ENCODE measurements at places on chromosomes 6 and 20.

- DNase-seq = no peak
Observed at GRCh38 chr20:56664796-56665195, 35.7 kb downstream of the TFAP2C start.

GRCh38 chr6:2744209-2744771, 6.4 kb downstream of the MYLK4 start:
- DNase-seq = no peak

DNA sequence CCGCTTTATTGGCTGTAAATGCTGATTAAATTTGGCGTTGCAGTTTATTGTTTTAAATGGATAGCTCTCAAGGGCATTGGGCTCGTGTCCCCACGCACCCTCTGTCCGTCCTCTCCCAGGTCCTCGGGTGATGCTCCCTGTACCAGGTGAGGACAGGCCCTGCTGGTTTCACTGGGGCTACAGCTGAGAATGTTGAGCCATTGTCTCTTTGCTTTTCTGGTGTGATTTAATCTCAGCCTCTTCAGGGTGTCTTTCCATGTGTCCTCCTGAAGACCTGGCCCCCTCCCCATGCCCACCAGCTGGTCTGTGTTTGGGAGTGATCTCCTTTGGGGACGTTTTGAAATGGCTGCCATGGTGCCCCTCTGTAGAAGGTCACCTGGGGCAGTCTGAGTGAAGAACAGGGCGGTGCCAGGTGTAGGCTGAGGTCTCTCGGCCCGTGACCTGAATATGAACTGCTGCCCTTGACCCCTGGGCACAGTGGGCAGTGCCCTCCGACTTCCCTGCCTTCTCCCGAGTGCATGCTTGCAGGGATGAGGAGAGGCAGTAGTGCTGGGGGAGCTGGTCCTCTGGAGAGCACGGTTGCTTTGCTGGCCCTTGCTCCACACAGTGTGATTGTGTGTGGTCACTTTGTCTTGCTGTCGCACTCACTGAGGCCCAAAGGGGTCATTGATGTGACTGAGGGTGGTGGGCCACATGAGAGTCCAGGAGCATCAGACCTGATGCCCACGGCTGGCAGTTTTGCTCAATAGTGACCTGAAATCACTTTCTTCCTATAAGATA, 12.4 kb upstream of the C20orf204 start:
- DNase-seq = no peak

DNA sequence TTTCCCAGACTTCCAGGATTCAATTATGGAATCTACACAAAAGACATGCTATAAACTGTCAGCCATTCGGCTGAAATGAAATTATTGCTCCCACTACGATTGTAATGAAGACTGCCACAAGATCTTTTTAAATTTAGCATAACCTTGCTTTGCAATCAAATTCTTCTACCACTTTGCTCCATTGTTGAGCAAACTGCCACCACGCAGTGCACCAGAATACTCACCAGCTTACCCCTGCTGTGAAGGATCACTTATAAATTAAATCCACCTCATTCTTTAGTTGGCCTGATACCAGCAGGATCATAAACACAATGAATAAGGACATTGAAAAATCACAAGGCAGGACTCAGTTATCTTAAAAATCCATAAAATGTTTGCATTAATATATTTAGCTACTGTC, 151.8 kb upstream of the PRND start:
- no peak for DNase-seq

DNA sequence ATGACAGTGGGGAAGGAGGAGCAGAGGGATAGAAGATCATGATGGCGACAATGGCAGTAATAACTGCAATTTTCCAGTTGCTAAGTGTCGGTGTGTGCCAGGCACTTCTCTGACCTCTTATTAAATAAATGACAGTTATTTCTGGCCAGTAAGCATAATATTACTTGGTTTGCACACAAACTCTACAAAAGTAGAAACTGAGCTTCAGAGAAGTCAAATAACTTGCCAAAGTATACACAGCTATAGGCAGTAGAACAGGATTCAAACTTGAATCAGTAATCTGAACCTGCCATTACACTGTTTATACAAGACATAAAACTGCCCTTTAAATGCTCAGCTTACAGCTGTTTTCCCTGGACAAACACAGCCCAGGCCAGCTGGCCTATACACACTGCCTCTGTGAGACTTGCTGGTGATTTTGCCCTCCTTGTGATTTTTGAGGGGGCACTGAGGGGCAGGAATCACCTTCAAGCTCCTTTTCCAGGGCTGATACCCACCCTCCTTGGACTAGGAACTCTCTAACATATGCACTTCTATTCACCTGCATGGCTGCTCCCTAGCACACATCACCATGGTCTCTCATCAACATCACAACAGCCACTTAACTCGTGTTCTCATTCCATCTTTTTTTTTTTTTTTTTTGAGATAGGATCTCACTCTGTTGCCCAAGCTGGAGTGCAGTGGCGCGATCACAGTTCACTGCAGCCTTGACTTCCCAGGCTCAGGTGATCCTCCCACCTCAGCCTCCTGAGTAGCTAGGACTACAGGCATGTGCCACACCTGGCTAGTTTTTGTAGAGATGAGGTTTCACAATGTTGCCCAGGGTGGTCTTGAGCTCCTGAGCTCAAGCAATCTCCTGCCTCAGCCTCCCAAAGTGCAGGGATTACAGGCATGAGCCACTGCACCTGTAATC, 63.6 kb downstream of the SLC23A2 start:
- DNase-seq = no peak

GRCh38 chr6:10205120-10205519, 209.8 kb downstream of the TFAP2A start:
- DNase-seq = no peak

GRCh38 chr6:11791354-11792107, 12.9 kb upstream of the ADTRP start:
- DNase-seq = no peak

DNA sequence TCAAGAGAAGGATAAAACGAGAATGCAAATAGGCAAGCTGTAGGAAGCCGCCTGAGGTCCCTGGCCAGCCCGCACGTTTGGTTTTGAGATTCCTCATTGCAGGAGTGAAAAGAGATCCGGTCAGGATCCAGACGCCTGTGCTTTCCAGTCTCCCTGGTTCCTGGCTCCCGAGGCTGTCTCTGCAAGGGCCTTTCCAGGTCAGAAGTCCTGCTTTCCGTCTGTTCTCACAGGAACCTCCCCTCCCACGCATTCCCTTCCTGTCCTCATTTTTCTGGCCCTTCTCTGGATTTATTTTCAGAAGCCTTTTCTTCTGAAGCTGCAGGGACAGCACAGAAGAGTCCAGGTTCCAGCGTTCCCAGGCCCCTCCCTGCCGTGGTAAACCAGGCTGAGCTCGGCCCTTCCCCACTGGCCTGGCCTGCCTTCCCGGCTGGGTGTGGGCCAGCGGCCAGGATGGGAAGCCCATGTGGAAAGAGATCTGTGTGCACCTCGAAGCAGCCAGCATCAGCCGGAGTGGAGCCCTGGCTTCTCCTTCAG, 54.0 kb downstream of the TMEM242 start:
- no peak for DNase-seq

DNA sequence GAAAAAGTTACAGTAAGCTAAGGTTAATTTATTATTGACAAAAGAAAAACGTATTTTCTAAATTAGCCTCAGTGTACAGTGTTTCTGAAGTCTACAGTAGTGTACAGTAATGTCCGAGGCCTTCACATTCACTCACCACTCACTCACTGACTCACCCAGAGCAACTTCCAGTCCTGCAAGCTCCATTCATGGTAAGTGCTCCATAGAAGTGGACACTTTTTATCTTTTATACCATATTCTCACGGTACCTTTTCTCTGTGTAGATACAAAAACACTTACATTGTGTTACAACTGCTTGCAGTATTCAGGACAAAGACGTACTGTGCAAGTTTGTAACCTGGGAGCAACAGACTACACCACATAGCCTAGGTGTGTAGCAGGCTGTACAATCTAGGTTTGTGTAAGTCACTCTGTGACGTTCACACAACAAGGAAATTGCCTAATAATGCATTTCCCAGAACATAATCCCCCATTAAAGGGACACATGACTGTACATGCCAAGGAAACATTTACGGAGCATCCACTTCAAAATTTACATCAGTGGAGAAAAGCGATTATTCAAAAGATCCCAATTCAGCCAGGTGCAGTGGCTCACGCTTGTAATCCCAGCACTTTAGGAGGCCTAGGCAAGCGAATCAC, 133.4 kb downstream of the BANF2 start:
- no peak for DNase-seq

GRCh38 chr6:122569230-122569771, 40.9 kb upstream of the PKIB start:
- DNase-seq = no peak

DNA sequence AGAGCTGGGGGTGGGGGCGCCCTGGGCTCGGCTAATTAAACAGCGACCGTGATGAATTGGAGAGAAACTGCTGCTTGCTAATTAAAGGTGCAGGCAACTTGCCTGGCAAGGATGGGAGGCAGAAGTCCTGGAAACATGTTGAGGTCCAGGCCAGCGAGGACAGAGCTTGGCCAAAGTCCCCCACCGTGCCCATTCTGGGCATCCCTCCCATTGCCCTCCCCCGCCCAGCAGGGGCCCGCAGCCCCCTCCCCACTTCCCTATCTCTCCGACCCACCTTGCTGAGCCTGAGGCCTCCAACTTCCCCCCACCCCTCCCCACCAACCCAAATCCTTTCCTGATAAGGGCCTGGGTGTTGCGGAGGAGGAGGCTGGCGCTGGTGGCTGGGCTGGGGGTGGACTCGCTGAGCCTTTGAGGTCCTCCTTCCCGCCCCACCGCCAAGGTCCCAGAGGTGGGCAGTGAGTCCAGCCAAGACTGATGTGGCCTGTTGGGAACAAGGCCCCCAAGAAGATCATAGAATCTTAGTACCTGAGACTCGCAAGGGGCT, 23.3 kb downstream of the C20orf203 start:
- DNase-seq = no peak

DNA sequence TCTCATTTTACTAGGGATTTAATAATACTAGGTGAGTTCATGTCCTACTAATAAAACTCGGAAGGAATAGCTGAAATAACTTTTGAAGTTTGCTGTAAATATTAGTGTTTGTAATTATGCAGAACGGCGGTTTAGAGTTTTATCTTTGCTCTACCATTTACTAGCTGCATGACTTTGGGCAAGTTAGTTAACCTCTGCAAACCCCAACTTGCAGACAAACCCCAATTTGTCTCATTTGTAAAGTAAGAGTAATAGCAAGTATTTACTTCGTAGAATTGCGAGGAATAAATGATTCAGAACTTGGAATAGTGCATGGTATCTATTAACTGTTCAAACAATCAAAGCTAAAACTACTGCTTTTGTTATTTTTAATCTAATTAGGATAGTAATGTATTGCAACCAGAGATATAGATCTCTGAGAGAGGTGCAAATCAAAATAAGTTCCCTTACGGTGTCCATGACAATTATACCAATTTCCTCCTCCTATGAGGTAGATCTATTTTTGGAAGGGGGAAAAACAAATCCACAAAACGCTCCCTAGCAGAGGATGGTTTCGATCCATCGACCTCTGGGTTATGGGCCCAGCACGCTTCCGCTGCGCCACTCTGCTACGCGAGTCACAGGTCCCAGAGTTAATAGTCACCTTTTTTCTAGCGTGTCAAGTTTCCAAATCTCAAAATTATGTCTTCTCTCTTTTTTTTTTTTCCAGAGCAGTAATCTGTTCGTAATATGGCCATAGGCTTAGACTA, 35.1 kb upstream of the BTN3A2 start:
- DNase-seq = no peak

DNA sequence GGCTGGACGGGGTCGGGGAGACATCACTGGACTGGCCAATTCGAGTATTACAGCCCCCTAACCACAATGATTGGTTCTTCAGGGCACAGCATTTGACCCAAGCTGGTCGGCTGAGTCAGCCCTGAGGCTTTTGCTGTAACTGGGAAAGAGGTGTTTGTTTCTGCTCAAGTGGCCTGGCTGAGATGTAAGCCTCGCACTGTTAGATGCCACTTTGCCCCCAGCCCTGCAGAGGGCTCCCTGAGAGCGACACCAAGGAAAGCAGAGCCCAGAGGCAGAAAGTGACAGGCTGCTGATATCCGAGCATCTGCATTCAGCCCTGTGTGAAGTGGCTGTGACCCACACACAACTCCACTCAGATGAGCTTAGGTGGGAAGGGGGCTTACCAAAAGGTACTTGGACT, 19.4 kb downstream of the ERGIC3 start:
- no peak for DNase-seq

- DNase-seq = no peak
Observed at GRCh38 chr20:63424613-63425012, 47.8 kb downstream of the KCNQ2 start.

GRCh38 chr6:148021165-148021564, 321.5 kb upstream of the SASH1 start:
- no peak for DNase-seq

DNA sequence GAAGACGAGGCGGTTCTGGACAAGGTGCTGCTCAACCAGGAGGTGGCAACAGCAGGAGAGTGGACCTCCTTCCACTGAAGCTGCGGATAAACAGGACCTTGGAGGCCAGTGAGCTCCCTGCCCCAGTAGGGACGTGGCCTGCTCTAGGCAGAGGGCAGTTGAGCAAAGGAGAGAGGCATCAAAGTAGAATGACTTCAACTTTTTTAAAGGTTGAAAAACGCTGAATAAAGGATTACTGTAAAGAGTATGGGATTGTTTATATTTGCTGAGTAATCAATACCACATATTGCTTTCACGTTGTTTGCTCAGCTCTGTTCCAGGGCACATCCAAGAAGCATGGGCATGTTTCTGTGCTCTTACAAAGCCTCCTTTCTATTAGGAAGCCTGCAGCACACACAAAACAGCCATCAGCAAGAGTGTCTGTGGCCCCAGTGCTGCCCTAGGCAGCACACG, 48.1 kb downstream of the ERMARD start:
- no peak for DNase-seq
